SK-N-SH treated with all-trans-retinoic acid at 6 μM for 48 hours (cell line): ENCODE measurements at places on chromosomes 7 and 10.

GRCh38 chr7:36763132-36763816 lies 39.0 kb upstream of the AOAH start:
- no peak for ATAC-seq

- ATAC-seq, result peak; percentile 84
Observed at GRCh38 chr7:74094224-74095101, 10.9 kb downstream of the LIMK1 start.

DNA sequence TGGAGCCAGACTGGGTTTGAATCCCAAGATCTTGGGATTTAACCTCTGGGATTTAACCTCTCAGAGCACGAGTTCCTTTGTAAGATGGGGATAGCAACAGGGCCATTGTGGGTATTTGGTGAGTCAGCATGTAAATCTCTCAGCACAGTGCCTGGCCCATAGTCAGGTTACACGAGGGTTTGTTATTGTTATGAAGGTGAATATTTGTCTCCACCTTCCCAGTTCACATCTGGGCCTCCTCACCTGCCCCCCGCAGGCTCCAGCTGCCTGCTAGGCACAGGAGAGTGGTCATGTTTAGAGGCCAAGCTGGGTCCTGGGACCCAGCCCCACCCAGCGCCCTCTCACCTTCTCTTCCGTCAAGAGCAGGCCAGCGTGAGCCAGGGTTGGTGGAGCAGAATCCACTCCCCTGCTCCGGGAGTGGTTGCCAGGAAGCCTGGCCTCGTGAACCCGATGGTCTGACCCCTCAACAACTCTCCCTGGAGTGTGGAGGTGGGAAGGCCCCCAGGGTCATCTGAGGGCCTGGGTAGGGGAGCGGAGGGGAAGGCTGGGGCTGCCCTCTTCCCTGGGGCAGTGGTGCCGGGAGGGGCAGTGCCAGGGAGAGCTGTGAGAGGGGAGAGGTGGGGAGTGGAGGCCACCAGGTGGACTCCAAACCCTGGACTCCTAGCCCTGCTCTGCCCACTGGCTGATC lies 26.0 kb downstream of the FAM241B start:
- ATAC-seq, result no peak

- ATAC-seq, result no peak
Observed at GRCh38 chr7:73526896-73527821, 5.1 kb upstream of the BAZ1B start.

DNA sequence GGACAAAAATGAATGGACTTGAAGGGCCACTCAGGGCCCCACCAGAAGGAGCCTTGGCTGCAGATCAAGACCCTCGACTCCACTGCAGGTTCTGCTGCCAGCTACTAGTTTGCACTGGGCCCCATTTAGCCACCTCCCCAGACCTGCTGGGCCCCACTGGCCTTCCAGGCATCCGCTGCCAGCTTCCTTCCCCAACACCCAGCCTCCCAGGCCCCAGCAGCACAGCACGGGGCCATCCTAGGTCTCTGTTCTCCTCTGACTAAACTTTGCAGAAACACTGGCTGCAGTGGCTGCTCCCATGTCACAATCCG lies 277.4 kb upstream of the KLF14 start:
- ATAC-seq, result peak; percentile 9; the same call in 2 of the 3 replicates

DNA sequence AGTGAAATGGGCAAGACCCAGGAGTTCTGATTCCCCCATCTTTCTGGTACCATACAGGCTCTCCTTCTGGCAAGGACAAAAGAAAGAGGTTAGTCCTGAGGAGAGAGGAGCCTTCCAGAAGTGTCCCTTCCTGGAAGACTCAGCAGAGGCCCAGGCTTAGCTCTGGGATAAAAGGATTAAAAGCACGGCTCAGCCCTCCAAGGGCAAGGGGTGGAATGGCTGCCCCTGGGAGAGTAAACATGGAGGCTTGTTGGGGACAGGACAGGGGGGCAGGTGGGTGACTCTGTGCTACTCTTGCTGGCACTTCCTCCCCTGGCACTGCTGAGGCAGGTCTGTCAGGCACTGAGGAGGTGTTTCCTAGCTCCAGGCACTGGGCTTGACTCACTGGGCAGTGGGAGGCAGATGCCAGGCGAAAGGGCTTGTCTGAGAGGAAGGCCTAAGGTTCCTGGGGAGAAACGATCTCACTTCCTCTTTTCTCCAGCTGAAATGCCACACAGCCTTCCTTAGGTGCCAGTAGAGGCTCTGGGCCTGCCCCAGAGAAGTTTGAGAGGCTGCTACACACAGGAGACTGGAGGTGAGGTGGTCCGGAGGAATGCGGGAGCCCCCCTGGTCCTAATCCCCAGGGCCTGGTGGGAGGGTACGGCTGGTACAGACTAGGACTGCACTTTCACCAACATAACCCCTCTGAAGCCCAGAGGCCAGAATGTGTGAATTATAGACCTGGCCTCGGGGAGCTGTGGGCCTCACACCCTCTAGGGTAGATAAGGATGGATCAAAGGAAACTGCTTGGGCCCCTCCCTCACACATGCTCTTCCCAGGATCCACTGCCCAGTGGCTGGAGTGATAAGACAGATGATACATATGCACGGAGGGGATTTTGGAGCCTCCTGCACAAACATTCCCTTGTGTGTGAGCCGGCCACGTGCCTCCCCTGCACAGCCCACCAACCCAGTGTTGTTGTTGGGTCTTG lies 63.2 kb upstream of the PODXL start:
- ATAC-seq, result no peak; the same call in 2 of the 3 replicates

DNA sequence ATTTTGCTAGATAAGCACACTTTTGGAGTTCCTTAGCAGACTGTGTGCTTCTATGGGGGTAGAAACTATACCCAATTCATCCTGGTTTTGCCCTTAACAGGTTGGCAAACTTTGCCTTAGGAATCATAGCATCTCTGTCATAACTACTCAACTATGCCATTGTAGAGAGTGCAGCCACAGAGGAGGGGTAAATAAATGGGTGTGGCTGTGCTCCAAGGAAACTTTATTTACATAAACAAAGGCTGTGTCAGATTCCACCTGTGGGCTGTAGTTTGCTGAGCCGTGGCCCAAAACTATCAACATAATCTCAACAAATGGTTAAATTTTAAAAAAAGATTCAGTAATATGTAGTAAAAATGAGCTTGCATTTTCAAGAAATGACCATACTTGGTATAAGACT lies 51.6 kb upstream of the LAMB1 start:
- no peak for ATAC-seq

GRCh38 chr7:155815332-155816191 lies 3.3 kb upstream of the SHH start:
- ATAC-seq, result peak; percentile 84

GRCh38 chr10:128774979-128775378 lies 648.8 kb upstream of the MKI67 start:
- no peak for ATAC-seq

DNA sequence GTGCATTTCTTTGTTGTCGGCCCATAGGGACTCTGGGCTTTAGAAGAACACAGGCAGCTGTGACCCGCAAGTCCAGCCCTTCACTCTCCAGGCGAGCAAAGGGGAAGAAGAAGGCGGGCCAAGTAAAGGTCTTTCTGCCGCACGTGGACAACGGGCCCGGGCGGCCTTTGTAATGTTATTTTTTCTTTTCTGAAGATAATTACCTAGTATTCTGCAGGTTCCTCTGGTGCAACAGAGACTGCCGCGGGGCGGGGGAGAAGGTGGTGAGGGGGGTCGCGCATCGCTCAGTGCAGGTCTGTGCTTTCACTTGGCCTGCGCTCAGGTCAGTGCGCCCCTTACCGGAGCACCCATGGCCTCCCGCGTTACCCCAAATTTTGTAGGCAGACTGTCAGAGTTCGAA lies 7.1 kb upstream of the TBX20 start:
- no peak for ATAC-seq

- no peak for ATAC-seq
Observed at GRCh38 chr10:70763567-70763966, 21.6 kb downstream of the TBATA start.

- no peak; the same call in 2 of the 3 replicates for ATAC-seq
Observed at GRCh38 chr7:47301105-47301477, 280.8 kb downstream of the TNS3 start.

DNA sequence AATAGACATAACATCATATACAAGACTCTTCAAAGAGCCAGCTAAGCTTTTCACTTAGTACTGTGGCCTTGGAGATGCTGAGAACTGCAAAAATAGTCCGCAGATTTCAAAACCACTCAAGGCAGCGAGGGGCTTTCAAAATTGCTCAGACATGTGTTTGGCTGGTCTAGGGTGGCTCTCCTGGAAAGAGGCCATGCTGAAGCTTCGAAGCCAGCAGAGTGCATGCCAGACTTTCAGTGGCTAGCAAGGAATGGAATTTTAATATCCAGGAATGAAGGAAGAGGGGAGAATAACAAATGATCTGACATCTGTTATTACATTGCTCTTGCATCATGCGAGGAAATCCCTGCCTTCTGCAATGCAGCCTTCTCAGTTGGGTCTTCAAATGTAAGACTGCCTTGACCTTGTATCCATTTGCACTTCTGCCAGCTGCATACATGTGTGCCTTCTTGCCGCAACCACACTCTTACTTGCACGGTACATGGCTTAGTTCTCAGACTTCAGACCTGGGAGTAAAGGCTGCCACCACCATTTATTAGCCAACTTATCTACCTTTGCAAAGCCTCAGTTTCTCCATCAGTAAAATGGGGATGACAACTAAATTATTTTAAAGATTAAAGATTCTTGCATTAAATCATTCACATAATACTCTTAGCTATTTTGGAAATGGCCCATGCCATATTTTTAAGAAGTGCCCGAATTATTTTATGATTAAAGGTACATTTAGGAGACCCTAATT lies 55.9 kb downstream of the ITIH5 start:
- ATAC-seq, result peak; percentile 69
